Esophagus muscularis mucosa (tissue), 4 donors: ENCODE measurements at places on chromosomes 7 and 10. TPM values are rescaled to one million over a fixed set of nuclear protein-coding genes. Genes with fewer than 3 reads are reported as not detected.
A peak's percentile ranks its signal among the peaks of the same experiment; 100 is the strongest.

DNA sequence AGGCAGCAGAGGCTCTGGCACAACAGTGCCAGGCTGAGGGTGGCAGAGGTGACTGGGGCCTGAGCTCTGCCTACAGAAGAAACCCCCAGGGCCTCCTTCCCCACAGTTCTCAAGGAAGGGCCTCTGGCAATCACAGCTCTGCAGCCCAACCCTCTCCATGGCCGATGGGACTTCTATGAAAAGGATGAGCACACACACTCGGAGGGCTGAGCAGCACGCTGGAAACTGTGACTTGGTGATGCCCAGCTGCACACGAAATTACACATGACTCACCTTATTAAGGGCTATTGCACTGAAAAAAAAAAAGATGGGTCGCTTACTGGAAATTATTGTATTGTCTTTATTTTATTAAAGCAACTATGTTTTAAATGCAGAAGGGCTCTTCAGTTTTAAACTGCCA is 42.9 kb upstream of the LRRC18 start:
- DNase-seq, result no peak
- peaks cover 5% of the 10 kb centered on the region for H3K4me1 ChIP-seq
- H3K4me3 ChIP-seq, result no peak overlapping the region
- H3K27ac ChIP-seq, result no peak overlapping the region
- no peaks in the 10 kb centered on the region for H3K36me3 ChIP-seq
- no peaks in the 10 kb centered on the region for H3K27me3 ChIP-seq

The TMEM248 gene
- 87.6 TPM for total RNA-seq

DNA sequence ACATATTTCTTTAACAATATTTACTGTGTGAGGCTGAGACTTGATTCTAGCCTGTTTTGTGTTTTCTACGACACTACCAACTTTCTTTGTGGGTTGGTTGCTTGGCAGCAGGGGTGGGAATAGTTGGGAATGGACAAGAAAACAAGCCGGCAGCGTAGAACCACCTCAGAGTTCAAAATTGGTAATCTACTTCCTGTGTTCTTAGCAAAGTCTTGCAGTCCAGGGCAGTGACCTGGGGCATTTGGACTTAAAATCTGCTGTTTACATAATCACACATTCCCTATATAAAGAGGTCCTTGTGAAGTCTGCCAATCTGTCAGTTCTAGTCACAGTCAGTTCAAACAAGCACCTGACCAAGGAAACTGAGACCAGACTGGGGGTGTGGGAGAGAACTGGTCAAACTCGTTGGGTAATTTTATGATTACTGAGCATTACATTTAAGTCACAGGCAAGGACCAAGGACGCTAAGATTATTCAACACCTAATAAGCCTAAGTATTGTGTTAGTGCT is 167.9 kb downstream of the CPEB3 start:
- no peaks in the 10 kb centered on the region for H3K27me3 ChIP-seq
- H3K4me1 ChIP-seq, result peaks cover 60% of the 10 kb centered on the region
- H3K36me3 ChIP-seq, result no peaks in the 10 kb centered on the region
- no peak for DNase-seq
- H3K4me3 ChIP-seq, result no peak overlapping the region

GRCh38 chr7:128102490-128103291 is 71.5 kb upstream of the LRRC4 start:
- DNase-seq, result no peak
- peaks cover 4% of the 10 kb centered on the region for H3K27me3 ChIP-seq
- no peak overlapping the region for H3K27ac ChIP-seq
- no peak overlapping the region for H3K4me3 ChIP-seq
- no peaks in the 10 kb centered on the region for H3K36me3 ChIP-seq

DNA sequence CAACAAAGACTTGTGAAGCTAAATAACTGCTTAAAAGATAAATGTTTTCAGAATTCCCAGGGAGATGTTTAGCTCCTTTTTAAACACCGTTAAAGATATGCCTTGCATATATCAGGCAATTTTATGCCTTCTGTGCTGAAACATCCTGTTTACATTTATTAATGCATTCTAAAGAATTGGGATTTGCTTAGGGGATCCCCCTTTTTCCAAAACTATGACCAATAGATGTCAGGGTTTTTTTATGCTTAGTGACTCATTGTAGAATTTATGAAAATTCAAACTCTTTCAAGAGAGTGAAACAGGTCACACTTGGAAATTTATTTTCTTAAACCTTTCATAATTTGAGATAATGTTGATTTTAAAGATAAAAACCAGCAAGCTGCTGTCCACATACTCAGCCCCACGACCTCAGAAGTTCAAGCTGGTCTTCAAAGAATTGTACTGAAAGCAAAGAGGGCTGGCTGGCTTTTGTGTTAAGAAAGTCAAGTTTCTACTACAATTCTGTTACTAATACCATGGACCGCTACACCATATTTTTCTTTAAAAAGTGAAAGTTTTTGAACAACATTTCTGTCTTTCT is 411.8 kb downstream of the ETV1 start:
- H3K4me3 ChIP-seq, result no peak overlapping the region
- H3K27ac ChIP-seq, result no peak overlapping the region
- no peak for DNase-seq
- no peaks in the 10 kb centered on the region for H3K4me1 ChIP-seq

DNA sequence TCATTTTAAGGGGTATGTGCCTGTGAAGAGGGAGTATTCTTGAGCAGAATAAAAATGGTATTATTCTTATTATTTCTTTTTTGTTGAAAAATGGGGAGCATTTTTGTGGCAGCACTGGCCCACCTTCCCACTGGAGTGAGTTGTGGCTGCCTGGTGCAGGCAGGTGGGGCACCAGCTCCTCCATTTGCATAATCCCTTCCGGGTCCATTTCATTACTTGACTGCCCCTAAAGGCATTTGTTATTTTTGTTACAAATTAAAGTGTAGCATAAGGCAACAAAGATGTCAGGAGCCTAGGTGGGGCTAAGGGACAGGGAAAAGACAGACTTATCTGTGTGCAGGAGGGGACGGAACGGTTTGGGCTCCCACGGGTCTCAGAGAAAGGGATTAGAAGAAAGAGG is 26.8 kb downstream of the GOLGA7B start:
- H3K27me3 ChIP-seq, result no peaks in the 10 kb centered on the region
- H3K4me1 ChIP-seq, result no peaks in the 10 kb centered on the region
- no peaks in the 10 kb centered on the region for H3K36me3 ChIP-seq
- no peak for DNase-seq
- no peak overlapping the region for H3K27ac ChIP-seq
- H3K4me3 ChIP-seq, result no peak overlapping the region

DNA sequence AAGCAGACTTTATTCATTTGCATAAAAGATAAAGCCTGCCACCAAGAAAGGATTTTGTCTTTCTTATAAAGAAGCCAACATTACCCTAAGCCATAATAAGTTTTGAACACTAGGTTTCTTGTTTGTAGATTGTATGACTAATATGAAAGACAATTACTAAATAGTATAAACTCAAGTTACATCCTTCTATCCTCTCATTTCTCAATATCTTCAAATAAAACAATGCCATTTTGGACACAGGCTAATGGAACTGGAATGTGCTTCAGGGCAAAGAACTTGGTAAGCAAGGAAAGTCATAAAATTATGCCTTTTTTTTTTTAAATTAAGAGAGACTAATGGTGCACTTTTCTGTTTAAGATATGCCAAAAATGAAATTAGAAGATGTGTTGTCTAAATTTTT is 137.7 kb downstream of the DKK1 start:
- DNase-seq, result no peak
- H3K27me3 ChIP-seq, result no peaks in the 10 kb centered on the region

DNA sequence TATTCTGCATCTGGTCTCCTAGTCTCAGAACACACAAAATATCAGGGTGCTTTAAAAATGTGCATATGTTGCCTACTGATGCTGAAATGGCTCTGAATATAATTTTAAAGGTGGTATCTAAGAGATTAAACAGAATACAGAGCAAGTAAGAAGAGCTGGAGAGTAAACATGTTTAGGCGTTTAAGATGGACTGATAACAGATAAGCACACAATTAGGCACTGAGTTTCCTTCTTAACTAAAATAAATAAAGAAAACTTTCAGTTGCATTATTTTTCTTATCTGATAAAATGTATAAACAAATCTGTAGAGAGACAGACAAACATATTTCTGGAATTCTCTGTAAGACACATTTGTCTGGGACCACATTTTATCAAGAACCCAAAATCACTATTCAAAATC is 35.6 kb upstream of the DGKB start:
- H3K4me3 ChIP-seq, result no peak overlapping the region
- H3K36me3 ChIP-seq, result no peaks in the 10 kb centered on the region
- no peak for DNase-seq
- peaks cover 8% of the 10 kb centered on the region for H3K4me1 ChIP-seq

The PPP1R9A gene
- total RNA-seq, result 23.7 TPM

DNA sequence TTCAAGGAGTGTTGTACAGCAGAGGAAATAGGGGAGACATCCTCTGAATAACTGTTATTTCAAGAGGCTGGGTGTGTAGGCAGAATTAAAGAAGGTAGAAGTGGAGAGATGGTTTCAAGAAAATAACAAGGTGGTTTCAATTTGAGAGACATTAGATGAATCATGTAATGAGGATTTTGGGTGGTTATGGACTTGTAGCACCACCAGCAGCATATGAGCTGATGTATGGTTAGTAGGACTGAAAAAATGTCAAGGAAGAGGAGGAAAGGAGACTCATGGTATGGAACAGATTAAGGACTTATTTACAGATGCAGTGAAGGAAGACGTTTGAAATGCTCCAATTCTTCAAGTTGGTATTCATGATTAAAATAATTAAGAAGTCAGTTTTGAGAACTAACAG is 166.2 kb downstream of the EXOC4 start:
- H3K27ac ChIP-seq, result no peak overlapping the region
- H3K4me3 ChIP-seq, result no peak overlapping the region
- no peaks in the 10 kb centered on the region for H3K4me1 ChIP-seq
- no peak for DNase-seq
- H3K27me3 ChIP-seq, result no peaks in the 10 kb centered on the region
- no peaks in the 10 kb centered on the region for H3K36me3 ChIP-seq

GRCh38 chr10:89163265-89163995 is 43.7 kb downstream of the CH25H start:
- H3K4me3 ChIP-seq, result no peak overlapping the region
- H3K4me1 ChIP-seq, result no peaks in the 10 kb centered on the region
- no peaks in the 10 kb centered on the region for H3K36me3 ChIP-seq
- H3K27ac ChIP-seq, result no peak overlapping the region

GRCh38 chr7:42726066-42726785 is 185.6 kb downstream of the C7orf25 start:
- no peaks in the 10 kb centered on the region for H3K36me3 ChIP-seq
- no peak overlapping the region for H3K27ac ChIP-seq
- no peak overlapping the region for H3K4me3 ChIP-seq
- H3K4me1 ChIP-seq, result no peaks in the 10 kb centered on the region

- H3K4me1 ChIP-seq, result no peaks in the 10 kb centered on the region
- no peaks in the 10 kb centered on the region for H3K36me3 ChIP-seq
- no peaks in the 10 kb centered on the region for H3K27me3 ChIP-seq
- H3K4me3 ChIP-seq, result no peak overlapping the region
- no peak overlapping the region for H3K27ac ChIP-seq
These were observed 136.6 kb upstream of the ZNF32 start for GRCh38 chr10:43785252-43785651.

DNA sequence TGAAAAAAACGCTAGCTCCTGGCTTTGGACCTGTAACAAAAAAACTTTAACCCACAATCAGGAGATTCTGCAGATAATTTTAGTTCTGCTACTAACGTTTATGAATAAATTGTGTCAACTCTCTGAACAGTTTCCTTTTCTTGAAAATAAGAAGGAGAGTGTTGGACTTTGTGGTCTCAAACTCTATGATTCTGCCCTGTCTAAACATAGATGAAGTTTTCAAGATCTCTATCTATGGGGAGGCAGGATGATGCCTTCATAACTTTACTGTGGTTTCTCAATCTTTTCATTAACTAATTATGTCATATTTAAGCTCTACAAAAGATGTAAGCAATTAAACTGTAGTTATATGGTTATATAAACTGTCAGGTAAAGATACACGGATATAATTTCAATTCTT is 162.0 kb downstream of the REEP3 start:
- H3K4me1 ChIP-seq, result no peaks in the 10 kb centered on the region
- no peak for DNase-seq
- no peak overlapping the region for H3K4me3 ChIP-seq
- no peaks in the 10 kb centered on the region for H3K36me3 ChIP-seq
- no peak overlapping the region for H3K27ac ChIP-seq

GRCh38 chr10:125409756-125410155 is 249.4 kb upstream of the CTBP2 start:
- no peak overlapping the region for H3K4me3 ChIP-seq
- H3K4me1 ChIP-seq, result no peaks in the 10 kb centered on the region
- no peak for DNase-seq
- no peaks in the 10 kb centered on the region for H3K27me3 ChIP-seq
- H3K36me3 ChIP-seq, result no peaks in the 10 kb centered on the region

The DGKI gene
- 2.0 TPM for total RNA-seq

DNA sequence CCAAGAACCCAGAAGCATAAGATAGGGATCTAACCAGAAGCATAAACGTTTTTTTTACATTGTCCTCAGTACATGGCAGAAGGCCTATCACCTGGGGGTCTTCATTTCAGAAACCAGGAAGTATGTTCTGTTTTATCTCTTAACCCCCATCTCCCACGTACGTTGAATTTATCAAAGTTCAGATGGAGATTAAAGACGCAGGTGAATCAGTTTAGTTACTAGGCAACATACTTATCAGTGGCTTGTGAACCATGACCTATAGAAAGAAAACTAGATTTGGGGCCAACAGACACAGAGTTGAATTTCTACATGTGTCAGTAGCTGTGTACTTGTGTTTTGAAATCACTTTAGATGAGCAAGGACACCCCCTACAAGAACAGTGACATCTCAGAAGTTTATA is 122.7 kb downstream of the GPR158 start:
- H3K4me1 ChIP-seq, result no peaks in the 10 kb centered on the region
- no peak overlapping the region for H3K27ac ChIP-seq
- no peaks in the 10 kb centered on the region for H3K36me3 ChIP-seq
- no peak overlapping the region for H3K4me3 ChIP-seq
- no peak for DNase-seq

GRCh38 chr10:44932517-44933450 is 21.6 kb downstream of the TMEM72 start:
- H3K27ac ChIP-seq, result no peak overlapping the region
- peak; percentile 96 for DNase-seq
- H3K4me1 ChIP-seq, result peaks cover 43% of the 10 kb centered on the region
- no peaks in the 10 kb centered on the region for H3K27me3 ChIP-seq
- no peak overlapping the region for H3K4me3 ChIP-seq
- H3K36me3 ChIP-seq, result no peaks in the 10 kb centered on the region

The ASB4 gene
- total RNA-seq, result 0.32 TPM

The POLR1F gene
- 13.2 TPM for total RNA-seq

GRCh38 chr7:81710751-81711150 is 59.1 kb downstream of the HGF start:
- H3K27ac ChIP-seq, result no peak overlapping the region
- no peaks in the 10 kb centered on the region for H3K27me3 ChIP-seq
- H3K4me3 ChIP-seq, result no peak overlapping the region
- no peak for DNase-seq
- H3K4me1 ChIP-seq, result no peaks in the 10 kb centered on the region
